Esophagus squamous epithelium (tissue), 5 donors: ENCODE measurements at places on chromosomes 6 and 20.

DNA sequence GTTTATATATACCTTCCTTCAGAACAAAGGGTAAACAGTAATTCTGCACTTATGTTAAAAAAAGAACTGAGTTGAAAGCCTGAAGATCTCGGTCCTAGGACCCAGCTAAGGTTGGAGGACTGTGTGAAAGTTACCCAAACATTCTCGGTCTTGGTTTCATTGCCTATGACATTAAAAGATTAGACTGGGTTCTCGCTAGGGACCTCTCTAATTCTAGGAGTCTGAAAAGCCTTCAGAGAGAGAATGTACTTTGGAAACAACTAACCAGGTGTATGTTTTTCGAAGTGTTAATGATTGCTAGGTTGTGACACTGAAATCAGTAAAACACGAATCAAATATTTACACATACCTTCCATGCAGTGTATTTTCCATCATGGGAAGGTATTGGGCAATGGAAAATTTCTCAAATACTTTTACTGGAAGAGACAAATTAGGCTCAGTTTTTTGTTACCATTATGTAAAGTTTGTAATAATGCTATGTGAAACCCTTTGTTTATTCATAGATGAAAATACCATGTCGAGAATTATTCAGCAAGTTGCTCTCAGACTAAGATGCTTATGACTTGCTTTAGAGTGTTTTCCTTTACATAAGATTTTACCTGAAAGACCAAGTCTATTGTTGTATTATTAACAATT is 113.7 kb upstream of the LOC128125822 start:
- no peak for DNase-seq

DNA sequence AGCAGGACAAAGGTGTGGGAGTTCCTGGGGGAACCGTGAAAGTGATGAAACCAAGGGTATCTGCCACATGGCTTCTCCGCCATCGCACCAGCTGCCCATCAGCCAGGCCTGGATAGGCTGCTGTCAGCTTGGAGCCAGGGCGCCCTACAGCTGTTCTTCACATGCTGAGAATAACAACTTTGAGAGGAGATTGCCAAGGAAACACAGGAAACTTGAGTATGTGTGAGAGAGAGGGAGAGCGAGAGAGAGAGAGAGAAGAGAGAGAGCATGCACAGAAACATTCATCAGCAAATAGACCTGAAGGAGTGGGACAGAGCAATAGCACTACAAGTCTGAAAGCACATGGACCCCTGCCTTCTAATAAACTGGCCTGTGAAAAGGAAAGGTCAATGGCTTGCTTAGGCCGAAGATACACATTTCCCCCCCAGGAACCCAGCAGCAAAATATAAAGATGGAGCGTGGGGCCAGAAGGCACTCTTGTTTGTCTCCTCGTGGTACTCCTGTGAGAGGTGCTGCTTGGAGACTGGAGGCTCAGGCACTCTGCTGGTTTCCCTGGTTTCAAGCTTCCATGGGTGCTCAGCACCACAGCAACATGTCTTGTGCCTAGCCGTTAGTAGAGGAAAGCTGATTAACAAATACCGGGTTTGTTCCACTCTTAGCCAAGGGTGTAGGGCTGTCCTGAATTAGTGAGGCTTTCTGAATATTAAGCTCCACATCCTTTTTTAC is 53.0 kb downstream of the SNAP25 start:
- DNase-seq = no peak

DNA sequence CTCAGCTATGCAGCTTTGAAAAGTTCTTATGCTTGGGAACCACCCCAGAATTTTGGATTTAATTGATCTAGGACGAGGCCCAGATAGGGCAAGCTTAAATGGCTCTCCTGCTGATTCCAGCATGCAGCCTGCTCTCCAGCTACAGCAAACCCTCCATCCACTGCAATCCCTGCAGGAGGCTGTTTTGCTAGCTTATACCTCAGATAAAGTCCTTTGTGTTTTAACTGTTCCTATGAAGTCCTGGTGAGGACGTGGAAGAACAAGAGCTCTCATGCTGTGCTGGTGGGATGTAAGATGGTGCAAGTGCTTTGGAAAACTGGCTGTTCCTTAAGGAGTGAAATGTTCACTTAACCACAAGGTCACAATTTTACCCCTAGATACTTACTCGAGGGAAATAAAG is 25.5 kb upstream of the NXT1 start:
- DNase-seq = no peak

GRCh38 chr6:12270551-12271230 is 19.5 kb upstream of the EDN1 start:
- DNase-seq = no peak

- no peak for DNase-seq
These were observed 250.5 kb upstream of the AFDN start for GRCh38 chr6:167576050-167576741.

DNA sequence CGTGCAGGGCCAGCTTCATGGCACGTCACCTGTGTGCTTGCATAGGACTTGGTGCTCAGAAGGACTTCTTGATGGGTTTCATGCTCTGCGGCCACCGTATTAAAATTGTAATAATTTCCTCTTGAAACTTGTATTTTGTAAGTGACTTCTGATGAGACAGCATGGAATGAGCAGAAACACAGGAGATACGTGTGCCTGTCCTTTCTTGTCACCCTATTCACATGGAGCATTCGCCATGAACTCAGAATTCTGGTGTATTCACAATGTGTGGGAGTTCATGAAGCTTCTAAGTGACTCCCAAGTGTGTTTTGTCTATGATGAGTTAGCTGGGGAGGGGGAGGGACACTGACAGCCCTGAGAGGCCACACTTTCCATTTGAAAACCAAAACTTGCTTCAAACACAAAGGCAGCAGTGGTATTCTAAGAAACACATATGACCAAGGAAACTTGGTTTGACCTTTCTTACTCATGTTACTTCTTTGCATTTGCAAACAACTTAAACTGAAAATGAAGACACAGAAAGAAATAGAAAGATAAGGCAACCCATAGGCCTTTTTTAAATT is 92.1 kb upstream of the NEDD9 start:
- DNase-seq = no peak

DNA sequence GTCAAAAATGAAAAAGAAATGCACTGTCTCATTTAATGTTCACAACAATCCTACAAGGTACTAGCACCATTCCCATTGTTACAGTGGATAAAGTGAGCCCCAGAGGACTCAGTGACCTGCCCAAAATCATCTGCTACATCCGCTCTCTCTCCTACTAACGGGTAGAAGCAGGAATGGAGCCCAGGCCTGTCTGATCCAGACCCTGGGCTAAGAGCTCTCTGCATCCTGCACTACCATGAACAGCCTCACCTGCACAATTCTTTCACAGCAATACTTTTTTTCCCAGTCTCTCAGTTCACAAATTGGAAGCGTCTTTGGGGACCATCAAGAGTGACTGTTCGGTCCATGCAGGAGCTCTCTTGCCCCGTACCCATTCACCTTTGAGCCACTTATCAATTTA is 31.2 kb downstream of the ATP9A start:
- DNase-seq = no peak

- DNase-seq = no peak
These were observed 22.3 kb upstream of the KCNK16 start for GRCh38 chr6:39344821-39345280.

GRCh38 chr6:31620586-31621319 is at the start of gene PRRC2A:
PRRC2A (plus strand) TSS chr6:31620715; CDS start chr6:31622790, 2,075 bp downstream.
- DNase-seq = no peak

DNA sequence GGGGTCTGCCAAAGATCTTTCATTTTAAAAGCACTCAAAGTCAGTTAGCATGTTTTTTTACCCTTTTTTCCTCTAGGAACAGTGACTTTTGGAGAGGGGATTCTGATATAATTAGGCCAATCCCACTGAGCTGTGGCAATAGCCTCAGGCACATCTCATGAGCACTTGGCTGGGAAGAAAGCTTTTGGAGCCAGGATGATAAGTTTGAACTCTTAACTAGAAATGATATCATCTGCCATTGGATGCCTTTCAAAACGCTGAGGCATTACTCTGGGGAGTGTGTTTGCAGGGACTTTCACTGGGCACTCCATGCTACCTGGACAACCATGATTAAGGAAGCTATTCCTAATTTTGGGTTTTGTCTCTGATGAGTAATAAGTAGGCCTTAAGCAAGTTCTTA is 3.7 kb downstream of the SCGN start:
- no peak for DNase-seq

- DNase-seq = no peak
These were observed 81.6 kb upstream of the EZR start for GRCh38 chr6:158900663-158901312.

DNA sequence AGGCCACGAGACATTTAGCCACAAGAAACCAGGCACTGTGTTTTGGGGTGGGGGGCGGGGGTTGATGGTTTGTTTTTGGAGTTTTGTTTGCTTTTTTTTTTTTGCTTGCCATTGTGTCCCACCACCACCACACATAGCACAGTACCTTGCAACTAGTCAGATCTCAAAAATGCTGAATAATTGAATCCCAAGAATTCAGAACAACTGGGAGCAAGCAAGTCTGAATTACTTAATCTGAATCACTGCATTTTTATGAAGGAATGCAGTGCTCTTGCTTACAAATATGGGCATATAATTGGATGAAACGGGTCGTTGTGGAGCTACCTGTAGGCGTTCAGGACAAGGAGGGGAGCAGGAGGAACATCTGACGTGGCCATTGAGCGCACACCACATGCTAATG is 151.5 kb upstream of the CDYL start:
- no peak for DNase-seq

DNA sequence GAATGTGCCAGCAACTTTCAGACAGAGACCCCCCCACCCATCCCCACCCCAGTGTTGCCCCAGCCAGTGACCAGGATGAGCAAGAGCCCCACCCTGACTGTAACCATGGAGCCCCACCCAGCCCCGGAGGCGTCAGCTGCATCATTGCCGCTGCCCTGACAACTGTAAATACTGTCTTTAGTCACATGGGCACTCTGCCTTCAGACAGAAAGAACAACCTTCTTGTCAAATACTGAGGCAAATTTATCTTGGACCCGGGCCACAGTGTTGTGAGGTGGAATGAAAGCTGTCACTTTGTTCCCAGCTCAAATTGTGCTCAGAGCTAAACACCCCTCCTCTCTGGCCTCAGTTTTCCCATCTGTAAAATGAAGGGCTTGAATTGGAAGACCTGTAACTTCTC is 23.7 kb downstream of the MOCS3 start:
- no peak for DNase-seq

DNA sequence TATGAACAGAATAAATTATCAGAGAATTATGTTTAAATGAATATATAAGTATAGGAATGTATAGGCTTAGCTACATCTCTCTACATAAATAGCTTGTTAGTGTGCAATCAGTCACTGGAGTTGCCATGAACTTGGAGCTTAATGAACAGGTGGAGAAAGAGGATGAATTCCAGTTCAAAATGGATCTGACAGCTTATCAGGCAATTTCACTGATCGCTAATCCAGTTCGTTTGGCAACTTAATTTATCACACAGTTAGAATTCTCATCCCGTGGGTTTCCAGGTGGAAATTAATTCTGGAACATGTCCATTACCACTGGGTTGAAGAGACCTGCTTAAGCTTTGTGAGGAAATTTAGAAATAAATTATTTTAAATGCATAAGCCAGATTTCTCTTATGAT is 118.1 kb downstream of the MACROD2 start:
- no peak for DNase-seq

DNA sequence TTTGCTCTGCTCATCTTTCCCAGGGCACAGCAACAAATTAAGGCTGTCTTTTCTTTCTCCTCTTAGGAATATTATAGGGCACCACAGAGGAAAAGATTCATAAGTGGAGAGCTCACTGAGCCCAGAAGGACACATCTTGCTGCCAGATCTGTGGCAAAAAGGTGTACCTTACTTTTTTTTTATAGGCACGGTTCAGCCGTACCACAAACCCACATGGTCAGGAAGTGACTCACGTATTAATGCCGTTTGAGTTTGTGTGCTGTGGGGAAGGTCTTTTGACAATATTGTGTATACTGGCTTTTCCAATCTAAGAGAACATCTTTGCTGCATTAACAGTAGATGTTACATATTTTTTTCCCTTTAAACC is 28.4 kb downstream of the PAQR8 start:
- DNase-seq = no peak

GRCh38 chr20:48186915-48187314 is 401.6 kb upstream of the SULF2 start:
- DNase-seq = no peak

DNA sequence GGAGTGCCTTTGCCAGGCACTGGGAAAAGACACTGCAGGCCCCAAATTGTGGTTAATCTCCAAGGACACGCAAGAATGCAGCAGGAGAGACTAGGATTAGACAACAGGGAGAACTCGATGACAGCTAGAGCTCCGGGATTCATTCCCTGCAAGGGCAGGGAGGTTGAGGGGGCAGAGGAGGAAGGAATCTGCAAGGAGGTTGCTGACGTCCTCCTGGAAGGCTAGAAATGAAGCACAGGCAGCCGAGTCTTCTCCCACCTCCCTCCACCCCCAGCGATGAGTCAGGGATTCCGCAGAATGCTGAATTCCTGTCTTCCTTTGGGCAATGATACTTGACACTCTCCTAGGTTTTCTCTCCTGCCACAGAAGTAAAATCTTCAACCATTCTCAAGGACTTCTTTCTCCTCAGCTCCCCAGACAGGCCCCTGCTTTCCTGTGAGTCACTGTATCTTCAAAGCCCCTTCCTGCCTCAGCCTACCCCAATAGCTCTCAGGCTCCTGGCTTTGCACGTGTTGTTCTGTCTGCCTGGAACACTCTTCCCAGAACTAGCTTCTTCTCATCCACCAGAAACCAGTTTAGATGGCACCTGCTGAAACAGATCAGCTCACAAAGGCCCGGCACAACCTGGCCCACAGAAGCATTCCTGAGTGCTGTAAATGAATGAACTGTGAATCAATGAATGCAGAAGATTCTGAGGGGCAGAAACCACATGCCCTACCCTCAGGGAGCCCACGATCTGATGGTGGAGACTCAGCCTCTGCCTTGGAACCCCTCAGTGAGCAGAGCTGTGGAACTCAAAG is 85.6 kb downstream of the MRPL14 start:
- DNase-seq = no peak

DNA sequence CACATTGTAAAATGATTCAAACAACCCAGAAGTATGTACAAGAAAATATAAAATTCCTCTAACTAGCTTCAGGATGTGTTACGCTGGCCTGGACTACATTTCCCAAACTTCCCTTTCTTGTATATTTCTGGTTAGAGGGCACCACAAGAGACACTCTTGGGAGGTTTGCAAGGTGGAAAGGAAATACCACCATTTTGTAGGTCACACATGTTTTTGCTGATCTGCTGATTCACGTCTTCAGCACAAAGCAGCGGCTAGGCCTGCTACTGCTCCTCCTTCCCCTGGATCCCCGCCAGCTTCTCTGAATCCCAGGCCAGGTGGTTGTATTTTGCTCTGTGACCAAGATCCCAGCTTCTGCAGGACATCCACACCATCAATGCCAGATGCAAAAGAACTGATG is 104.2 kb downstream of the AGPAT4 start:
- DNase-seq = no peak

DNA sequence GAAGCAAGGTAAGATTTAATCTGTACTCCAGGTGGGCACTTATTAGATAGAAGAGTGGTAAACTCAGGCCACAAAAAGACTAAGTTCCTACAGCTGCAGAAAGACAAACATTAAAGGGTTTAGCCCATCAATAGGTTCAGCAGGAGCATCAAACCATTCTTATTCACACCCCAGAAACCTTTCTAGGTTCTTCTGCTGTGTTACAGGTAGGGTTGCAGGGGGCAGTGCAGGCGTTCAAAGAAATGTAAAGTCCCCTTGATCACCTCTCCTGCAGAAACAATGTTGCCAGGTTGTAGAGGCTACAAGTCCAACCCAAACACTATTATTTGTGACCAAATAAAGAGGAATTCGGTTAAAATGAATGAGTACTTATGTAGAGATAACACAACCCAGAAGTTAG is 31.8 kb downstream of the PHACTR1 start:
- DNase-seq = no peak
